ENCODE measurements at places on chromosomes 1 and 21.

DNA sequence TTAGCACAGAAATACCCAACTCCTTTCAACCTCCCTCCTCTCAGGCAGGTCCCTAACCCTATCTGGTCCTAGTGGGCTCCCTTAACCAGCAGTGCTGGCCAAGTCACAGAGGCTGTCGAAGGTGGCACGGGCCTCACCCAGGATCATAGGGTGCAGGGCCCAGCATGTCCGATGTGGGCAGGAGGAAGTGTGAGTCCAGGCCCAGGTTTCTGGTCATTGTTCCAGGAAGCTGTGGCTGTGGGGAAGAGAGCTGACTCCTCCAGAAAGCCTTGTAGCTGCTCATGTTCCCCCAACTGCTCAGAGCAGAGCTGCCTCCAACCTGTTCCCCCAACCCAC, 2.4 kb downstream of the CCDC17 start:
- DNase-seq: no peak

- no peak for DNase-seq
Measured at GRCh38 chr1:32903991-32904785, 3.0 kb upstream of the TMEM54 start.

- DNase-seq: no peak
Measured at GRCh38 chr1:5999711-6000443, 7.7 kb upstream of the NPHP4 start.

- no peak for DNase-seq
Measured at GRCh38 chr1:119477710-119478109, 29.3 kb upstream of the HSD3B1 start.

- DNase-seq: no peak
Measured at GRCh38 chr1:208216062-208216461, 28.1 kb downstream of the PLXNA2 start.

GRCh38 chr1:9084906-9085305, 15.5 kb upstream of the SLC2A5 start:
- DNase-seq: no peak

GRCh38 chr1:182811975-182812722, 22.6 kb downstream of the NPL start:
- no peak for DNase-seq

- no peak for DNase-seq
Measured at GRCh38 chr1:101250222-101250621, 13.4 kb downstream of the S1PR1 start.

GRCh38 chr1:206709772-206710459, 25.2 kb downstream of the MAPKAPK2 start:
- no peak for DNase-seq
